ENCODE measurements at places on chromosomes 2 and 18.

DNA sequence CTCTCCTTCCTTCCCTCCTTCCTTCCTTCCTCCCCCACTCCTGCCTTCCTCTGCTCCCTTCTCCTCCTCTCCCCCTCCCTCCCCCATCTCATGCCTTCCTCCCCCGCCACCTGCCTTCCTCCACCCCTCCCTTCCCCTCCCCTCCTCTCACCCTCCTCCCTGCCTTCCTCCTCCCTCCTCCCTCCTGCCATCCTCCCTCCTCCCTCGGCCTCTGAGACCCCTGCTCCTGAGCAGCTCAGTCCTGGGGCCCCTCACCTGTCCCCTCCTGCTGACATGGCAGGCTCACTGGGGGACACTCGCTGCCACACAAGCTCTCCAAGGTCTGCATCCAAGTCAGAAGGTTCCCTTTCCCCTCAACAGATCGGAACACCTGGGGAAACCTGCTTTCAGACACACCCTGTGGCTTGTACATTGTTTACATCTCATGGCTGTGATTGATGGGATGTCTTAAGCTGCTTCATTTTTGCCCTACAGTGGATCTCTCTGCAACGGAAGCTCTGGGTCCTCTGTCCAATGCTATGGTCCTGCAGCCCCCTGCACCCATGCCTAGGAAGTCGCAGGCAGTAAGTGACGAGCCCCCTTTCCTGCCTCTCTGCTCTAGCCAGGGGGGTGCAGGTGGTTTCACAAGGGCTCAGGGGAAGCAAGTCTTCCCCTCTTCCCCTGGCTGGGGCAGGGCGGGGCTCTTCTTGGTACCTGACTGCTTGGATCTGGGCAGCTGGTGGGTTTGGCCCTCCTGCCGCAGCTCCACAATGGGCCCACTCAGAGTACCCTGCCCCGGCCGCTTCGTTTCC lies 22.9 kb downstream of the ITGB1BP1 start:
- no peak for DNase-seq

DNA sequence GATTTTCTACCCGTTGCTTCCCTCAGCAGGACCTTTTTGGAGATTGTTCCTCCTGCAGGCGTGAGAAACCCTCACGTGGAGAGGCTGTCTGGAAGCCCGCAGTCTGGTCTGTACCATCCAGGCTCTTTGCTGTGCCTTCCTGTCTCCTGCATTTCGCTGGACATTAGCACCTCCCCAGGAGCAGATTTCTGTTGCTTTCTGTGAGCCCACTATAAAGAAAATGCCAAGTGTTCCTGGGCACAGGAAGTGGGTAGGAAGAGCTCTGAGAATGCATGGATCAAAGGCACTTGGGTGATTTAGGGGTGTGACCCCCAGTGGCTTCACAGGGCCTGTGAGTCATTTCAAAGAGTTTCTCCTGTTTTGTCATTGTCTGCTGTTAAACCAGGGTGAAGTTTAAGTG lies 27.3 kb downstream of the SPTBN1 start:
- DNase-seq: no peak

DNA sequence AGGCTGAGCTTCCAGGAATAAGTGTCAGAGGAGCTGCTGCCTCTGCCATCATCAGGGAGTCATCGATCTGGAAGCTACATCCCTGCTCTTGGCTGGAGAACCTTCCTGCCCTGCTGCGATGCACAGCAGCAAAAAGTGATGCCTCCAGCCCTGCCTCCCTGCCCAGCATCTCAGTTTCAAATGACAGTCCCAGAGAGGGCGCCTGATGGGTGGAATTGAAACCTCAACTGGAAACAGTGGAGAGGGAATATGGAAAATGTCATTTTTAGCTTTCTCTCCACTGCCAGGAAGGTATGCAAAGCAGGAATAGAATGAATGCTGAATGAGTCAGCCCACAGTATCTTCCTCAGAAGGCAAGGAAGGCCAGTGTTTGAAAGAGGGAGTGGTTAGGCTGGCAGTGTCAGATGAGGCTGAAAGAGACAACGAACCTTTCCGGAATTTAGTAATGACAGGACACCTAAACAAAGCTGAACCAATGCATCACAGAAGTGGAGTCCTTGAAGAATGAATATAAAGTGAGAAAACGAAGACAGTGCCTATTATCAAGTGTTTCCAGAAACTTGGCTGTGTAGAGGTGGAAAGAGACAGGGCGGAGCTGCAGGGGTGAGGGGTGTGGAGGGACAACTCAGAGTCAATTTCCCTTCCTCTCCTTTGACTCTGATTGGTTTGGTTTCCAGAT lies 153.9 kb upstream of the NDUFV2 start:
- no peak for DNase-seq

DNA sequence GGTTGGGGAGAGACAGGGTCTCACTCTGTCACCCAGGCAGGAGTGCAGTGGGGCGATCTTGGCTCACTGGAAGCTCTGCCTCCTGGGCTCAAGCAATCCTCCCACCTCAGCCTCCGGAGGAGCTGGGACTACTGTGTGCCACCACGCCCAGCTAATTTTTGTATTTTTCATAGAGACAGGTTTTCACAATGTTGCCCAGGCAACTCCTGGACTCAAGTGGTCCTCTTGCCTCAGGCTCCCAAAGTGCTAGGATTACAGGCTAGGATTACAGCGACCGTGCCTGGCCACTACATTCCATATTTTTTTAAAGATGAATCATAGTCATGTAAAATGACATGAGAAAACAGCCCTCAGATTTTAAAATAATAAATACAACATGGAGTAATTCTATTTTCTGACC lies 32.3 kb downstream of the CWC22 start:
- DNase-seq: peak; percentile 8

DNA sequence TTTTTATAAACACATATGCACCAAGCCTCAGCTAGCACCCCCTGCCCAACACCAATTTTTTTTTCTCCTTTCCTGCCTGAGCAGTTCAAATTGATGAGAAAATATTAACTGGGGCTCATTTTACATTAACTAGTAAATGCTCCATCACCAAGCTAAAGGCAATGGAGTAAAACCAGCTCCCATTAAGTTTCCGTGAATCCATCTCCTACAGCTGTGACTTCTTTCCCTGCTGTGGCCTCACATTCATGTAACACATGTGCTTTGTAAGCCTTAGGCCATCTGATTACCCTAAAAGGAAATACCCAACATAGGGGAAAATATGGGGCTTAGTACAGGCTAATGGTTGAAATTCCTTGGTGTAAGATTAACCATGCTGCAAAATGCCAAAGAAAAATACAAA lies 60.8 kb downstream of the DNER start:
- no peak for DNase-seq

GRCh38 chr2:222293660-222294630 lies 4.9 kb downstream of the PAX3 start:
- DNase-seq: no peak

DNA sequence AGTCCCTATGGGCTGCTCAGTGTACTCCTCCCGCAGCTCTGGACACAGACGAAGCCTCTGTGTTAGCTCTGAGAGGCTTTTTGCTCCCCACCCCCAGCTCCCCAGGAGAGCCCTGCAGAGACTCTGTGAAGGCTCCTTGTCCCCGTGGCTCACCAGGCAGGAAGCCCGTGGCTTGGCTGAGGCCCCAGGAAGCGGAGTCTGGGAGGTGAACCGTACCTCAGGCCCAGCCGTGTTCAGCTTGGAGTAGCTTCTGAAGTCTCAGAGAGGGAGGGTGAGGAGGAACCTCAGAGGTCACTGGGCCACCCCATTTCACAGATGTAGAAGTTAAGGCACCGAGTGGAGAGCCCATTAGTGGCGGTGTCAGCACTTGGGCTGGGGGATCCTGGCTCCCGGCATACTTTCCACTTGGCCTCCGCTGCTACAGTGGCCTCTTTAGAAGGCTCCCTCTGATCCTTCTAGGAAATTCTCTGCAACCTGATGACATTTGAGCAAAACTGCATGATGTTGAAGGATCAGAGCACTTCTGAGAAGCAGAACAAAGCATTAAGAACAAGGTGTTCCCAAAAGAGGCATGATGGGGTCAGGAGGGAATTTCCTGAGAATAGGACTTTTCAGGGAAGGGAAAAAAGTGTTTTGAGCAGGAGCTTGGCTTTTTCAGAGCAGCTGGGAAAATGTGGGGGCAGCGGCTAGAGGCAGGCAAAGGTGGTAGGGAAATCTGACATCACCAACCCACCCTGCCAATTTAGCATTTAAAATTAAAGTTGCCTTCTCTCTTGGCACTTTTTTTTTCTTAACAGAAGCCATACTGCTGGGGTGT lies 79.1 kb downstream of the MCFD2 start:
- DNase-seq: no peak

DNA sequence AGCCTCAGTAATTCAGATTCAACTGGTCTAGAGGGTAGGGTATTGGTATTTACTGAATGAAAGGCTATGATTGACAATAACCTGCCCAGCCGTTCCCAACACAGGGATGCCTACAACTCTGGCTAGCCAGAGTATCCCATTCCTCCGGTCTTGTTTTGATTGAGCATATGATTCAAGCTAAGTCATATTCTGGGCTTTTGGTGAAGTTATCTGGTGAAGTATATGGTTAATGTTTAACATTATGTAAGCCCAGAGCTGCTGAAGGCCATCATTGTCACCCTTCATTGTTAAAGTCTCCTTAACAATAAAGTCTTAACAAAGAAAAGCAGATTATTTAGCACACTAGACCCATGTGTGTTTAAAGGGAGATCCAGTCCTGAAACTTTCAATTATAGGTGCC lies 152.6 kb downstream of the EXOC6B start:
- DNase-seq: no peak

- no peak for DNase-seq
Observed at GRCh38 chr2:51218047-51218446, 186.1 kb upstream of the NRXN1 start.

DNA sequence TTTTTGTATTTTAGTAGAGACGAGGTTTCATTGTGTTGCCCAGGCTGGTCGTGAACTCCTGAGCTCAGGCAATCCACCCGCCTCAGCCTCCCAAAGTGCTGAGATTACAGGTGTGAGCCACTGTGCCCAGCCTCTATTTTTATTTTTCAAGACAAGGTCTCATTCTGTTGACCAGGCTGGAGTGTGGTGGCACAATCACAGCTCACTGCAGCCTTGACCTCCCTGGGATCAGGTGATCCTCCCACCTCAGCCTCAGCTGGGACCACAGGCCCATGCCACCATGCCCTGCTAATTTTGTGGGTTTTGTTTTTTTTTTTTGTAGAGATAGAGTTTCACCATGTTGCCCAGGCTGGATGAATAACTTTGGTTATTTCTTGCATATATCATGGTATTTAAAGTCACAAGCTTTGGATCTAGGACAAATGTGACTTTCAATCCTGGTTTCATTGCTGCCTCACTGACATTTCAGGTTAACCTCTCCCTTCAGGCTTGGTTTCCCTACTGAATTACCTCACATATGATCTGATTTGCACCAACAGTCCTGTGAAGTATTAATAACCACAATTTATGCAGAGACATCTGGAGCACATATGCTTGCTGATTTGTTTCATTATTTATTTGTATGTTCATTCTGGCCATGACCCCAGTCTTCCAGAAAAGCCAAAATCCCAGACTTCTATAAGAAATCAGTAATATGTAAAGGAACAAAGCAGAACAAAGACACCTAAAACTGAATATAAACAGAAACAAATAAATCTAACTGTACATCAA lies 17.5 kb upstream of the RAB31 start:
- DNase-seq: no peak

DNA sequence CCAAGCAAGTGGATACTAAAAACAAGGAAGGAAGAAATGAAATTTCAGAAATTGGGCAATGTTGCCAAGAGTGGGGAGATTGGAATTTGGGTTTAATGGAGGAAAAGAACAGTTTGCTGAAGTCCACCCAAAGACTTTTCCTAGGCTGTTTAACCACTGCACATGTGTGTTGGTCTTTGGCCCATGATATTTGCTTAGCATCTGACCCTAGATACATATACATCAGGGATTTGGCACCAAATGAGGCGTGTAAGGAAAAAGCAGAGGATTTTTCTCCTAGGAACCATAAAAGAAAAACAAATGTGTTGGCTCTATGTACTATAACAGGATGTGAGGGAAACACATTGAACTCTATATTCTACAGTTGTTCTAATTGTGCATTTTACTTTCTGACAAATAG lies 80.7 kb upstream of the CD28 start:
- no peak for DNase-seq

DNA sequence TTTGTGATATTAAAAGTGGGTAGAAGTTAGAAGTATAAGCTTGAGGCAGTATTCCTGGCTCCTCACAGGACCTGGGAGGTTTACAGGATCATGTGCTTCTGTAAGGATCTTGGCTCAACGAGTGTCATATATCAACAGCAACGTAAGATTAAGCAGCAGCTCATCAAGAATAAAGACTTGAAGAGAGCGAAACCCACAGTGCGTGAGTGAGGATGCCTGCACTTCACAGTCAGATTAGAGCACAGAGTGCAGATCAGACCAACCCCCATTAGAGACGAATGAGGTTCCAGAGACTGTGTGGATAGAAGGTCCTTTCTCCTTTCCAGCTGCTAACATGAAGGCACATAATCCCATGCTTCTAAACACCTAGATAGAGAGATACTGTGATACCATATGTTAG lies 1656.7 kb upstream of the NXPH2 start:
- no peak for DNase-seq

DNA sequence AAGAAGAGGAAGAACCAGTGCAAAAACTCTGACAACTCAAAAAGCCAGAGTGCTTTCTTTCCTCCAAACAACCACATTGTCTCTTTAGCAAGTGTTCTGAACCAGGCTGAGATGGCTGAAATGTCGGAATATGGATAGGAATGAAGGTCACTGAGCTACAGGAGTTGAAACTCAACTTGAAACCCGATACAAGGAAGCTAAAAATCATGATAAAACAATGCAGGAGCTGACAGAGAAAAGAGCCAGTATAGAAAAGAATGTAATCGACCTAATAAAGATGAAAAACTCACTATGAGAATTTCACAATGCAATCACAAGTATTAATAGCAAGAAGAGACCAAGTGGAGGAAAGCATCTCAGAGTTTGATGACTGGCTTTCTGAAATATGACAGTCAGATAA lies 15.0 kb upstream of the EIF2AK3 start:
- no peak for DNase-seq

All from retinal pigment epithelial cell (primary cell).